ENCODE measurements at places on chromosomes 4 and X. TPM values are rescaled to one million over a fixed set of nuclear protein-coding genes. Genes with fewer than 3 reads are reported as not detected.

SLC49A3 gene
- total RNA-seq, result 12.6 TPM

TEX13D gene
- total RNA-seq, result not detected

REELD1 gene
- total RNA-seq, result not detected

CXorf51B gene
- not detected for total RNA-seq

PPEF1 gene
- total RNA-seq, result 0.25 TPM

SSX2 gene
- total RNA-seq, result not detected

UGT2A1 gene
- total RNA-seq, result not detected

TBC1D9 gene
- total RNA-seq, result 12.8 TPM

ODAPH gene
- not detected for total RNA-seq

GAGE13 gene
- total RNA-seq, result not detected

PNMA6F gene
- not detected for total RNA-seq

MAMLD1 gene
- 2.3 TPM for total RNA-seq

F11 gene
- total RNA-seq, result 0.52 TPM

RASL11B gene
- 4.1 TPM for total RNA-seq

DGAT2L6 gene
- total RNA-seq, result not detected

ARX gene
- not detected for total RNA-seq

RNF212 gene
- total RNA-seq, result 0.62 TPM

TEX11 gene
- total RNA-seq, result not detected

UNC5C gene
- 0.72 TPM for total RNA-seq

SLC25A43 gene
- 1.9 TPM for total RNA-seq

MAGEA10 gene
- total RNA-seq, result not detected

NCAPG gene
- 0.72 TPM for total RNA-seq

CFAP99 gene
- total RNA-seq, result not detected

MAGEA4 gene
- not detected for total RNA-seq

RPS6KA6 gene
- 0.37 TPM for total RNA-seq

CXCL10 gene
- total RNA-seq, result 1.2 TPM

COL25A1 gene
- 0.37 TPM for total RNA-seq

SMPX gene
- total RNA-seq, result 622 TPM

PARM1 gene
- 107 TPM for total RNA-seq
